ENCODE measurements at places on chromosomes 4 and X.

DNA sequence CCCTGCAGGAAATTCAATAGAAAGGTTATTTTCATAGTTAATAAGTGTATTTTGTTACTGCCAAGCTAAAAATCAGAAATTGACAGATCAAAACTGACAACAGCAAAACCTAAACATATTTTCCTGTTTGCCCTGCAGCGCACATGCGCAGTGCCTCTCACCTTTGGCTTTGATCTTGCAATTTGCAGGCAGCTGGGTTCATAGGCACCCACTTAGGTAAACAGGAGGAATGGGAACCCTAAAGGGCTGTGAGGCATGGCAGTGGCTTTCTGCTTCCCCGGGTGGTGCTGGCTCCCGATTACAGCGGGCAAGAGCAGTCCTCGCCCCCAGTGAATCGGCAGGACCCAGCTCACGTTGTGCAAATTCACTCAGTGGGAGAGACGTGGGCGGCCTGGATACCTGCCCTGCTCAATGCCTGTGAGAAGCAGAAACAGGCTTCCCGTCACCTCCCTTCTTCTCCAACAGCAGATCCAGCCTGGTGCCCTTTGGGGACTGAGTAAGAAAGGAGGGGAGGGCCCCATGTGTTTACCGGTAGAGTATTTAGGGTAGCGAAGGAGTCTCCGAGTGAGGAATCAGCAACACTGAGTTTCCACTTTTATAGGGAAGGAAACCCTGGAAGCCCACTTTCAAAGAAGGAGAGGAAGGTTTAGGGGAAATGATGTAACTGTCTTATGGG is 25.7 kb downstream of the CCKAR start:
- no peak for DNase-seq

GRCh38 chr4:56739066-56739777 is 58.1 kb upstream of the HOPX start:
- DNase-seq = peak; percentile 84

- no peak for DNase-seq
Measured at GRCh38 chr4:164215113-164215741, 538.7 kb upstream of the SMIM31 start.

GRCh38 chrX:85052636-85053343 is 49.1 kb downstream of the APOOL start:
- DNase-seq = peak; percentile 59

- peak; percentile 50 for DNase-seq
Measured at GRCh38 chr4:82851885-82852750, 38.8 kb downstream of the SEC31A start.

- DNase-seq = no peak
Measured at GRCh38 chrX:8192276-8192675, 21.2 kb upstream of the VCX2 start.

GRCh38 chr4:21856301-21856700 is 92.3 kb downstream of the KCNIP4 start:
- no peak for DNase-seq

DNA sequence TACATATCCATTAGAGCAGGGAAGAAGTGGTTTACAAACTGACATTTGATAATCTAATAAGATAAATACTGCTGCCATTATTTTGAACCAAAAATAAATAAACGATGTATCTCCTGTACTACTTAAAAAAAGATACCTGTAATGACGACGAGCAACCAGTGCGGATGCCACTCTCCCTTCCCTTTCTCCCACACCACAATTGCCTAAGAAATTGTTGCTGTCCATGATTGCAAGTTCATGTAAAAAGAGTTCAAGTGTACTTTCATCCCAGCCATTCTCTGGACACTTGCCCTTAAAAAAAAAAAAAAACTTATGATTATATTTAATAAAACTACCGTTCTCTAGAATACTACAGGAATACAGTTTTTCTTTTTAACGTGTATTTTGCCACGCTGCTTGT is 1.4 kb downstream of the SEPSECS start:
- no peak for DNase-seq

- DNase-seq = no peak
Measured at GRCh38 chrX:1472975-1473374, 20.3 kb upstream of the ASMTL start.

- no peak for DNase-seq
Measured at GRCh38 chr4:153651587-153651986, 32.5 kb upstream of the TLR2 start.

GRCh38 chr4:4831825-4832224 is 27.6 kb upstream of the MSX1 start:
- no peak for DNase-seq

- no peak for DNase-seq
Measured at GRCh38 chrX:48589482-48590162, 7.7 kb upstream of the WDR13 start.

GRCh38 chr4:47313384-47313783 is 150.1 kb downstream of the COMMD8 start:
- no peak for DNase-seq

- peak; percentile 16 for DNase-seq
Measured at GRCh38 chr4:88107406-88108107, 50.9 kb downstream of the ABCG2 start.

DNA sequence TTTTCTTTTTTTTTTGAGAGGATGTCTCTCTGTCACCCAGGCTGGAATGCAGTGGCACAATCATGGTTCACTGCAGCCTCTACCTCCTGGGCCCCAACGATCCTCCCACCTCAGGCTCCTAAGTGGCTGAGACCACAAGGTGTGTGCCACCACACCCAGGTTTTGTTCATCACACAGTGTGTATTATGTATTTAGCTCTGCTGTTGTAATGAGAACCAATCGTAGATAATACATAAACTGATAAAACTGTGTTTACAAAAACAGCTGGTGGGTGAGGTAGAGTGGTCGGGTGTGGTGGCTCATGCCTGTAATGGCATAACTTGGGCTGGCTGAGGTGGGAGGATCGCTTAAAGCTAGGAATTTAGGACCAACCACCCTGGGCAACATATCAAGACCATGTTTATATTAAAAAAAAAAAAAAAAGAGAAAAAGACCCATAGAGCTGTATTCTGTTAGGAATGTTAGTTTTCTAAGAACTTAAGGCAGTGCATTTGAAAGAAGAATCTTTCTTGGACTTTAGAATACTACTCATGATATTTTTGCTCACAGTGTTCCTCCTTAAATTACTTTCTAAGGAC is 34.9 kb downstream of the POLR2B start:
- DNase-seq = no peak

DNA sequence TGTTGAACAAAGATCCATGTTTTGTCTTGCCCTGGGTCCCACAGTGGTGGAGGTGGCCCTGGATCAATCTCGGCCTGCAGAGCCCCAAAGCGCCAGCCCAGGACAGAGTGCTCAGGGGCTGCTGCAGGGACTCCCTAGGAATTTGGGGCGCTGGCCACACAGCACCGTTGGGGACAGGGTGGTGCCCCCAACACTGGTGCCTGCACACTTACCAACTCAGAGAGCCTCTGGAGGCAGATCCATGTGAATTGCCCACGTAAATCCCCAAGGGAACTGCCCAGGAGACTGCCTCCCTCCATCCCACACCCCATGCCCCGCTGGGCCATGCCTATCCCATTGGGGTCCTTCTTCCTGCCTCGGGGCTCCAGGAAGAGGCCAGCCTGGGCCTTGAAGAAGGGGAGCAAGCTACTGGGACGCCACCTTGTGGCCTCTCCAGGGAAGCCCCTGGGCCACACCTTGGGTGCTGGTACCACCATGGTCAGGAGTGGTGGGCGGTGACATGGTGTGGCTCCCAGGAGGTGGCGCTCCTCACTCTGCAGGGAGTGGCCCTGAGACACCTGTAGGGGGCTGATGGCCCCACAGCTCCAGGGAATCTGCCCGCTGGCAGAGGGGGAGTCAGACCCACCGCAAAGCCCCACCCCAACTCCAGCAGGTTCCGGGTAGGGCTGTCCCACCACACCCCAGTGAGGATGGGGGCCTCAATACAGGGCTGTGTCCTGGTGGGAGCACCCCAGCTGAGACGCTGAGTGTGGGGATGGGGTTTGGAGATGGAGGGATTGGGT is 22.8 kb downstream of the CFAP99 start:
- DNase-seq = peak; percentile 62

DNA sequence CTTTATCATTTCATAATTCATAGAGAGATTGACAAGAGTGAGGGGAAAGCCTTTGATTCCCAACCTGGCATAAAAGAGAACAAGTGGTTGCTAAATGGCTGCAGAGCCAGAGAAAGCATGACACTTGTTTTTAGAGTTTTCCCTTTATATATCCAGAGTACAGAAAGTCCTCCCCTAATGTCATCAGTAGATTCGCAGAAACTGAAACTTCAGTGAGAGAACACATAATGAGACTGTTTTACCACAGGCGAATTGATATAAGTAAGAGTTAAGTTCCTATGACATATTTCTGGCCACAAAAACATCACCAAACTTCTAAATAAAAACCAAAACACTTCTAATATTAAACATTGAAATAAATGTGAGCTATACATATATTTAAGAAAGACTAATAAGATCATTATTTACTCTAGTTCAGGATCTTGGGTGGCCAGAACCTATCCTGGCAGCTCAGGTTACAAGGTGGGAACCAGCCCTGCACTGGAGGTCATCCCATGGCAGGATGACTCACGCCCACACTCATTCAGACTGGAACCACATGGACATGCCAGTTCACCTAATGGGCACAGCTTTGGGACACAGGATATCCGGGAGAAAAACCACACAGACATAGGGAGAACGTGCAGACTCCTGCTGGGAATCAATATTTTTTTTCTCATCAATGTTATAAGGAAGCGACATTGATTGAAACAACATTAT is 35.5 kb downstream of the NWD2 start:
- no peak for DNase-seq

GRCh38 chr4:186304866-186305505 is 39.0 kb downstream of the F11 start:
- DNase-seq = no peak

- DNase-seq = no peak
Measured at GRCh38 chr4:115292320-115293092, 179.1 kb upstream of the NDST4 start.

DNA sequence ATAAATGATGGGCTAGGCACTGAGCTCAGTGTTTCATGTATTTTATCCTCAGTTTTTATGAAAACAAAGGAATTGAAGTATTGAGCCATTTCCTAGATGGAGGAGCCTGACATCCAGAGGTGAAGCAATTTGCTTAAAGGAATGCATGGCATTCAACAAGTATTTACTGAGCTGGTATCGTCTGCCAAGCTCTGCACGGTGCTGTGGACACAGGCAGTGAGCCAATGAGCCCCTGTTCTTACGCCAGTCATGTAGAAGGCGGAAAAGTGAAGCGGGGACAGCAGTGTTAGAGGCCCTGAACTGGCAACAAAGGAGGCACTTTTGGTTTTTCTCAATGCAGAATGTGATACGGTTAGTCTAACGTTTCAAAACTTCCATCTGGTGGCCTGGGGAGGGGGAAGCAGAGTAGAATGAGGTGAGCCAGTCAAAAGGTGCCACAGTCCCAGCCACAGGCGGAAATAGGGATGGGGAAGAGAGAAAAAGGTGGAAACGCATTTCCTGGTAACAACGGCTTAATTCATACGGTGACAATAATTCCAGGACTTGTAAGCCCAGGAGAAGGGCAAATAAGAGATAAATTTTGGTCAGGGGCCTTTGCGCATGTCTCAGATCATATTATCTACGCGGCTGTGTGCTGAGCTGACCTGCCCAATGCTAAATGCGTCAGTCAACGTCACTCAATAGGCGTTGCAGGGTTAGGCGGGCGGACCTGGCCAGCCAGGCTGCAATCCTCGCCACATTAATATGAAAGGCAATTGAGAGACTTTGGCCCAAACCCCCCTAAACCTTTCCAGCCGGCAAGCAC is 133.9 kb downstream of the AFAP1 start:
- DNase-seq = peak; percentile 85

- DNase-seq = no peak
Measured at GRCh38 chr4:153539422-153539821, 73.3 kb downstream of the TMEM131L start.
